Stomach (tissue), 19 donors: ENCODE measurements at places on chromosomes 11 and 22.

- no peak for DNase-seq
Observed at GRCh38 chr11:8828580-8829361, 82.2 kb upstream of the AKIP1 start.

DNA sequence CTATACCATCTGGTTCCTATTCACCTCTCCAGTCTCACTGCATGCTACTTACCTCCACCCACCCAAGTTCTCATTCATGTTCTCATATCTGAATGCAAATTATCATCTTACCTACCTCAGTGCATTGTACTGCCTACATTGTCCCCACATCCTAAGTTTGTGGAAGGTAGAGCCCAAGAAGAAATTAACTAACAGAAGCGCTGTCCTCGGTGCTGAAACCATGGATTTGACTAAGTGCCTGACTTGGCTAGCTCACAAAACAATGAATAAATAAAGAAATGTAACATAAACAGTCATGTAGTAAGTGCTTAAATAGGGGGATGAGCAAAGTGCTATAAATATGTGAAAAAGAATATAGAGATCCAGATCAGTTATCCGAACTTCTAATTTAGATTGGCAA lies 63.2 kb downstream of the GRIA4 start:
- no peak for DNase-seq

GRCh38 chr22:17990942-17991341 lies 33.4 kb downstream of the MICAL3 start:
- no peak for DNase-seq

GRCh38 chr22:35467681-35468434 lies 67.9 kb downstream of the MCM5 start:
- DNase-seq = peak; percentile 85

GRCh38 chr22:28812516-28812915 lies 12.1 kb upstream of the XBP1 start:
- DNase-seq = no peak

DNA sequence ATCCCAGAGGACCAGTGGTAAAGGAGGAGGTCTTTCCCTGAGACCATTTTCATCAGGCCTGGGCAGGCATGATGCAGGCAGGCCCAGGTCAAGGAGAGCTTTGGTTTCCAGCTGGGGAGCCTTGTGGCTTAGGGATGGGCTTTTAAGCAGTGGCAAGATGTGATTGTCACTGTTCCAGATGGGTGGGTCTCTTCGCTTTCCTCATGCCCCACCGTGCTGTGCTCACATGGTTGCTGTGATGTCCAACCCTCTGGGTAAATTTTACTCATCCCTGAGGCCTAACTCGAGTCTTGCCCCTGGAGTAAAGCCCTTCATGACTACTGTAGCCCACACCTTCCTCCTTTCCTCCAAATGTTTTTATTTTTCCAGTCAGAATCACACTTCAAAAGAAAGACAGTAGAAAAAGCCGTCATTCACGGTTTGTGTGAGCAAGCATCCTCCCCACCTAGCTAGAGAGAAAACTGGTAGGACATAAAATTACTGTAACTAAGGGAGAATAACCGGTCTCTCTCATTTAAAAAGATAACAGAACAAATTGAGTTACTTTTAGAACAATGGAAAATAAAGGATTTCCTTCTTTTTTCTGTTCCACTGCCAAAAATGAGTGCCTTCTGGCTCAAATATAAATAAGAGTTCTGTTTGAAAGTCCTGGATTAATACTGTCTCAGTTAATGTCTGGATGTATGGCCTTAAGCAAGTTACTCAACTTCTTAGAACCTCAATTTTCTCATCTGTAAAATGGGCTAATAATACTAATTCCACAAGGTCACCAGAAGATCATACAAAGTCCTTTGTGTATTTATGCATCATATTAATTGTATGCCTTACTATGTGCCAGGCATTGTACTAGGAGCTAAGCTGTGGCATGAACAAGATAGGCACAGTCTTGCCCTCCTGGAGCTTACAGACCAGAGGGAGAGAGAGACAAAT lies 84.9 kb downstream of the ME3 start:
- no peak for DNase-seq

- no peak for DNase-seq
Observed at GRCh38 chr11:67663532-67664212, 10.8 kb downstream of the ALDH3B2 start.

GRCh38 chr22:32416556-32417085 lies 4.6 kb upstream of the RTCB start:
- peak; percentile 17 for DNase-seq
